ENCODE measurements at places on chromosomes 12 and 14.

DNA sequence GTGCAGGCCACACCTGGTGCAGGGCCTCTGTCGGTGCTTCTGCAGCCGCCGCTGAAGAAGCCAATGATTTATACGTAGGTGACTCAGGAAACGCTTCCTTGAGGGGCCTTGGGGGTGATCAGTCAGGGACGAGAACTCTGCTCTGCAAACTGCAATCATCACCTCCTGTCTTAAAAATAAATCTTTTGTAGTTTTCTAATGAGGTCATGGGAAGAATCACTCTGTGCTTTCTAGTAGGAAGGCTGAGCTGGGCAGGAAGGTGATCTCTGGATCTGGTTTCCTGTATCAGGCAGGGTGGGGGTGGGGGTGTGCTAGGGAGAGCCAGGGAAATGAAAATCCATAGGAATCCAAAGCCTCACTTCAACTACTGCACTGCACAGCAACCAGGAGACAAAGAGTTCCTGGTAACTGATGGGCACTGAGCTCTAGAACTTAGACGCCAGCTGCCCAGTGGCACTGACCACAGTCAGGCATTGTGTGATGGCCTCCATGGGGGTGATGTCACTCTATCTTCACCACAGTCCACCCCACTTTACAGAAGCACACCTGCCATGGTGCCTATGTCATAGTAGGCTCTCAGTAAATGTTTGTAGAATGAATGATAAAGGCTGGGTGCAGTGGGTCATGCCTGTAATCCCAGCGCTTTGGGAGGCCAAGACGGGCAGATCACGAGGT lies 292.4 kb upstream of the PWP1 start:
- peak; percentile 13 for DNase-seq

- no peak for DNase-seq
Observed at GRCh38 chr12:89259821-89260220, 92.5 kb downstream of the DUSP6 start.

GRCh38 chr12:23853640-23854039 lies 95.8 kb downstream of the SOX5 start:
- no peak for DNase-seq

DNA sequence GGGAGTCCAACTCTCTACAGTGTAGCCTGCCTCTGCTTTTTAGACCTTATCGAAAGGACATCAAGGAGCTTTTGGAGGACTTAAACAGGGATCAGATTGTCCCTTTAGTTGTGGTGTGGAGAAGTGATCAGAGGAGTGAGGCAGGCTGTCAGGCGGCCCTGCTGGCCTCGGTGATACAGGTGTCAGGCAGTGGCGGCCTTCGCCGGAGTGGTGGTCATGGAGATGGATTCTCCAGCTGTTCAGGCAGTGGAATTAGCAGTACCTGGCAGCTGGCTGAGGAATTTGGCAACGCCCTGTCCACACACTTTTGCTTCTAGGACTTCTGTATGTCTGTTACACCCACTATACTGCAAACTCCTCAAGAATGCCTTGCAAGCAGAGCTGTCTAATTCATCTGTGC lies 4.2 kb upstream of the CLMN start:
- DNase-seq = no peak

DNA sequence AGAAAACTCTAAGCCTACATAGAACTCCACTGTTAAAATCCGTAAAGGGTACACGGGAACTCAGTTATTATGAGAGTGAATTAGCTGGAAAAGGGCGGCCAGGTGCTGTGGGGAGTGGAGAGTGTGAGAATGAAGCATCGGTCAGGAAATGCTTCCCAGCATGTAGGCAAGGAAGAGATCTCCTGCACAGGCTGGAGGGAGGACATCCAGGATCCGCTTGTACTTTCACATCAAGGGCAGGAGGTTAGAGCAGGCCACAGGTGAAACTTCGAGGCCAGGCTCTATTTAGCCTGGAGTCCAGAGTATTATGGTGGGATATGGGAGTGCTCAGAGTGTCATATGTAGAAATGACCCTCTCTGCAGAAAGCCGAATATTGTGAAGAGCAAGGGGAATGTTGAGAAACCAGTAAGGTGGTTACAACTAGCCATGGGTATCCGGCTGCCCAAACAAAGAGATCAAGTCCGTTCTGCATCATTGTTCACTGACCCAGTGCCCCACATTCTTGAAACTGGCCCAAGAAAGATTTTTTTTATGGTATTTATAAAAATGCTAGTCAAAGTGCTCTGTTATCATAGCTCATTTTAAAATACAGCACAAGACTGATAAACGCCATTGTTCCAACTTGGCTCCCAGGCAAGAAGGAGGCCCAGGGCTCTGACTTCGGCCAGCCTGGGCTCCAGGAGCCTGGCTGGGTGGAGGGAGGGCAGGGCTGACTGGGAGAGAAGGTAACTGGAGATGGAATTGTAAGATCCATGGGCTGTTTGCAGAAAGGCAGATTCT lies 79.4 kb upstream of the HIF1A start:
- DNase-seq = no peak

GRCh38 chr12:132343294-132344004 lies 14.1 kb upstream of the GALNT9 start:
- no peak for DNase-seq

DNA sequence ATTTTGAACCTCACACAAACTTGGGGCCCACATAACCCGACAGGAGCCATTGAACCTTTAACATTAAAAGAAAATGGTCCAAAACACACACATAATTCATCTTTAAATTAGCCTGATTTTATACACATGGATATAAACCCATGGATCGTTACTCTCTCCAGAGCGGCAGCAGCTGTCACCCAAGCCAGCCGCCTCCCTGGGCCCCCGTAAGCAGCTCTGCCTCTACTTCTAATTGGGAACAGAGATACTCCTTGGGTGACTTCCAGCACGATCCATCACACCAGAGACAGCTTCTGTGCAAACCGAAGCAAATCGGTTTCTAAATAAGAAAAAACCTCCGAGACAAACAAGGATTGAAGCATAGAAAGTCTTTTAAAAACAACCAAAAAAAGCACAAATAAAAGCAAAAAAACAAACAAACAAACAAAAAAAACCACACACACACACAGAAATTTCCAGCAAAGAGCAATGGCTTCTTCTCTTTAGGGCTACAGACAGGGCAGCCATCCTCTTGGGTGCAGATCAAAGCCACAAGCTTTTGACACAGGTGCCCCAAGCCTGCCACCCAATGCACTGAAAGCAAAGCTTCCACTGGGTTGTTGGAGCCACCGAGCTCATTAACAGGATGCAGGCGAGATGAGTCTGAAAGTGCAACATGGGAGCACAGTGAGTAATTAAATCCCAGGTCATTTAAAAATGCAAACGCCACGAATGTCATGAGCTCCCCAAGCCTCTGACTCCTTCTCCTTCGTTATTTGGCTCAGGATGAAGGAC lies 156.9 kb downstream of the DPF3 start:
- no peak for DNase-seq

GRCh38 chr14:79580906-79581305 lies 630.4 kb downstream of the DIO2 start:
- DNase-seq = no peak

- no peak for DNase-seq
Observed at GRCh38 chr14:80017795-80018194, 193.5 kb downstream of the DIO2 start.

DNA sequence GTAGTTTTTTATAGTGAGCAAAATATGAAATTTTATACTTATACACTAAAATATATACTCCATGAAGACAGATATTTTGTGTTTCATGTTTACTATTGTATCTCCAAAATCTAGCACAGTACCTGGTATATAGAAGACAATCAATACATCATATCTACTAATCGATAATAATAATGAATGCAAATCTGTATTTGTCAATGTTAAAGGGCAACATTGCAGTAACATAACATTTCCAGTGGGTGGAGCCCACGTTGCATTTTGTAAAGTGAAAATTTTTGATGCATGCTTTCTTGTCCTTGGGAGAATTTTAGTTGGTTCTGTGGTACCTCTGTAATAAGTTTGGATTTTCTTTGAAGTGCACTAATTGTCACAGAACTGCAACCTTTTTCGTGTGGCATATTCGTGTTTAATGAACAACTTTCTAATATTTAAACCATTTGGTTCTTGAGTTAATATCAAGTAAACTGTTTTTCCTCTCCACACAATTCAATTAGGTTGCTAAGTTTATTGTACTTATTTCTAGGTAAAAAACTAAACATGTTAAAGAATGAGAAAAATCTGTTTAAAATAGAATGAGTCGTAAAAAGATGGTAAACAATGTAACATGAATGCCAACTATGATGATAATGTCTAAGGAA lies 47.4 kb downstream of the AVPR1A start:
- DNase-seq = peak; percentile 6

DNA sequence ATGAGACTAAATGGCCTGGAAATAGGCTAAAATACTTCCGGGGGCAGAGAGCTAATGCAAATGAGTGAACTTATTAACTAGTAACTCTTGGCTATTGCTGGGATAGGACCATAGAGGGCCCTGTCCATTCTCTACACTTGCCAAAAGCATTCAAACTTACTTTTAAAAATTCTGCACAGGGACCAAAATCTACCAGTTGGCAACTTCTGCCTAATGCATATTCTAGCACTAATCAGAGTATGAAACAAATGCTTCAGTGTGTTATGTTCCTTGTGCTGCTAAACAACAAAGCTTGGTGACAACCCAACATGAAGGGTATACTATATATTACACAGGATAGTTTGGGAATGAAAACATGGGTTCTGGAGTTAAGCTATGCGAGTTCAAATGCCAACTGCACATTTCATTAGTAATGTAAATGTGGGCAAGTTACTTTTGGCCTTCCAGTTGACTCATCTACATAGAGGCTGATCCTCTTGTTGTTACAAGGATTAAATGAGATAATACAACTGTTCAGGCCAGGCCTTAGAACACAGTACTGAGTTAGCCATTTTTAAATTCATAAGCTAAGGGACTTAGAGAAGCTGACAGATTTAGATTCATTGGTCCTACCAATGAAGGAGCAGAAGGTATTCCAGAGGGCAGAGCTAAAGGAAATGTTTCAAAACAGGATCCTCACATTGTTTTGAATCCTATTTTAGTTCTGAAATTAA lies 32.4 kb downstream of the HIGD1C start:
- no peak for DNase-seq

DNA sequence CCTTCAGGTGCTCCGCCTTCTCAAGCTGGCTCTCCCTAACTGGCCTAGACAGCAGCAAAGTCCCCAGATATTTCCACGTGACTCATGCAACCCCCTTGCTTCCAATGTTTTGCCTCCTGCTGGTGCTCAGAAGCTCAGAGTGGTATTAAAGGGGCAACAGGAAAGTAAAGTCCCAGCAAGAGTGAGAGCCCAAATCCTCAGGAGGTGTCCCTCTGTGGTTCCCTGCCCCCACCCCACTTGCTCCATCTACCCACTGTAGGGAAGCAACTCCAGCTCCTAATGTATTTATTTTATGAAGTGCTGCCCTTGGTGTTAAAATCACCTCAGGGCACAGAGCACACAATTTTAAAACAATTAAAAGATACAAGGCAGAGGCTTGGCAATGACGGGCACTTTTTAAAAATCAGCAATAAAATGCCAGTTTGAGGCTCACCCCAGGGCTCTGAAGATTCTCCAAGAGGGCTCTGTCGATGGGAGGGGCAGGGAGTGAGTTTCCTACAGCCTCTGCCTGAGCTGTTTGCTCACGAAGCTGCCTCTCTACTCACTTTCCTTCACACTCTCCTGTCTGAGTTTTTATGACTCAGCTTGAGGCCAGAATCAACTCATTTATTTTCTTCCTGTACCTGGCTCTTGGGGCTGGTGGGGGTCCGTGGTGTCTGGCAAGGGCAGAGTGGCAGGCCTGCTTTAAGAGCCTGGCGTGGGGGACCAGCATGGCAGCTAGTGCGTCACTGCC lies 81.9 kb upstream of the MAX start:
- DNase-seq = no peak

GRCh38 chr12:19799216-19799615 lies 359.9 kb downstream of the AEBP2 start:
- DNase-seq = no peak

DNA sequence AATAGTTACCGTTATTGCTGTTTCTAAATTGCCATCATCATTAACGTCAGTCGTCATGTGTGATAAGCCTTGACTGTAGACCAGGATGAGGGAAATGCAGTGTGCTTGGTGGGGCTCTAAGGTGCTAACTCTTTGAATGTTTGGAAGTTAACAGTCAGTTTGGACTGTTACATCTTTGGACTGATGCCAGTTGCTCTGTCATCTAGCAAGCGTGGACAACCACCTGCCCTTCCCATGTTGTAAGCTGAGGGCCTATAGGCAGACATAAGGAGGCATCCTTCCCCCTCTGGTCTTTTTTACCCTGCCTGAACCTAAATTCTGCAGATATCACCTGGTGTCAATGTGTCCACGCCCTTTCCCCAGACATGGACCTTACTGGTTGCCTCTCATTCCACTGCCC lies 94.4 kb downstream of the PPP2R5C start:
- no peak for DNase-seq

DNA sequence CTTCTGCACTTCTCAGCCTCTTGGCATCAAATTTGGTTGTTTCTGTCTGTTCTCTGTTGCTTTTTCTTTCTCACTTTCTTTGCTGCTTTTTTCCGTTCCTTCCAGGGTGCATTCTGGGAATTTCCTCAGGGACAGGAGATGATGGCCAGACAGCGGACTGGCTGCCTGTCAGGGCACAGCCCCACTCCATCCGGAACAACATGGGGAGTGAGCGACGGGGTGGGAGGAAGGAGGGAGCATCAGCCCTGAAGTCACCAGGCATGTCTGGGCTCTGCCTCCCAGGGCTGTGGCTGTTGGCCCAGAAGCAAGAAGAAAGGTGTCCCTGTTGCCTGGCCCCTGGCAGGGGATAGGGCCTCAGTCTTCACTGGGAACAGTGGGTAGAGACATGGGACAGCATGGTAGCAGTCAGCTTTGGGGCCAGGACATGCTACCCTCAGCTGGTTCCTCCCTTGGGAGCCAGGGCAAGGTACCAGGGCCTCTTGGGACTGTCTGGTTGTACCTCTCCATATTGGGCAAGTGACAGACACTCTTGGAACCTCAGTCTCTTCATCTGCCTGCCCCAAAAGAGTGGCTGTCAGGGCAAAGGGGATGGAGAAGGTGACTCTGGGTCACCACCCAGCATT lies 8.6 kb downstream of the PGF start:
- no peak for DNase-seq

DNA sequence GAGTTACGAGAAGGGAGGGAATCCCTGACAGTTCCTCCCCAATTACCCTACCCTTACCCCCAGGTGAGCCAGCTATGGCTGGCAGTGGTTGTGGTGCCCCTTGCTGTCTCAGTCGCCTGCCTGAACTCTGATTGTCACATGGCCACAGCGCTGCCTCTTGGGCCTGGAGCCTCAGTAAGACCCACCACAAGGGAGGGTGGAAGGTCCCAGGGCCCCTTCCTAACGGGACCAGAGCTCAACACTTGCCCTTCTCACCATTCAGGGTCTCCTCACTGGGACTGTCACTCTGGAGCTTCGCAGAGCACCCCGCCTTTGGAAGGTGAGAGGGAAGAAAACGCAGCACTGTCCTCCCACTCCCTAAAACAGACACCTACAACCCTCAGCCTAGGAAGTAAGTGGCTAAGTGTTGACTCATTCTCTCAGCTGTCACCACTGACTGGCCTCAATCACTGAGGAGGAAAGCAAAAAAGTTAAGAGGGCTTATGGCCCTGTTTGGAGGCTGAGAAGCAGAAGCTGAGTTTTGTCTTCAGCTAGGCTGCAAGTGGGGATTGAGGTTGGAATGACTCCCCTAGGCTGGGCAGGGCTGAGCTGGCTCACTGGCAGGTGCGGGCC lies 1.0 kb downstream of the TMEM253 start:
- DNase-seq = no peak

GRCh38 chr14:72604133-72604532 lies 289.8 kb downstream of the DPF3 start:
- DNase-seq = no peak

GRCh38 chr12:26122061-26122680 lies 2.7 kb downstream of the BHLHE41 start:
- peak; percentile 29 for DNase-seq

All from activated CD4-positive, alpha-beta T cell treated with anti-CD3 and anti-CD28 coated beads for 48 hours (primary cell).